ENCODE measurements at places on chromosomes 7 and 10. TPM values are rescaled to one million over a fixed set of nuclear protein-coding genes. Genes with fewer than 3 reads are reported as not detected.
A peak's percentile ranks its signal among the peaks of the same experiment; 100 is the strongest.

DNA sequence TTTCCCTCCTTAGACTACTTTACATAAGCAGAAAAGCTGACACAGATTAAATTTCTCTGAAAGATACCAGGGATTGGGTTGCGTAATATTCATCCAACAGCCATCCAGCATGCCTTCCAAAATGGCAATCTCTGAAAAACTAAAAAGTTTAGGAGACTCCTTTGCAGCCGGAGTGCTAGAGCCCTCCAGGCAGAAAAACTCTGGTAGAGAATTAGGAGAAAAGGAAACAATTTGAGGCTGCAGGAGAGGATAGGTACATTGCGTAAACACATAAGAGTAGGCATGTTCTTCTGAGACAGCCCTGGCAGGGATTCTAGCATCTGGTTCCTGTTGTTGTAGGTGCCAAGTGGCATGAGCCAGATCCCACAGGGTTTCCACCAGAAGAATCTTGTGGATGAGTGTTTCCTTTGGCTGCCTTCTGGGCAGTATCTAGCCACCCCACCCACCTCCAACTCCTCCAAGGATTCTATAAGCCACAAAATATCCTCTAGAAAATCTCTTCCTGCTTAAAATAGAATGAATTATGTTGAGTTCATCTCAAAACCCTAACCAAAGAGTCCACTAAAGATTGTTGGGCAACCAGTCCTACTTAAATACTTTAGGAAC, 402.4 kb downstream of the HGF start:
- no peak for DNase-seq

- no peak for DNase-seq
These were observed 184.5 kb downstream of the PRKCQ start for GRCh38 chr10:6395606-6396005.

DNA sequence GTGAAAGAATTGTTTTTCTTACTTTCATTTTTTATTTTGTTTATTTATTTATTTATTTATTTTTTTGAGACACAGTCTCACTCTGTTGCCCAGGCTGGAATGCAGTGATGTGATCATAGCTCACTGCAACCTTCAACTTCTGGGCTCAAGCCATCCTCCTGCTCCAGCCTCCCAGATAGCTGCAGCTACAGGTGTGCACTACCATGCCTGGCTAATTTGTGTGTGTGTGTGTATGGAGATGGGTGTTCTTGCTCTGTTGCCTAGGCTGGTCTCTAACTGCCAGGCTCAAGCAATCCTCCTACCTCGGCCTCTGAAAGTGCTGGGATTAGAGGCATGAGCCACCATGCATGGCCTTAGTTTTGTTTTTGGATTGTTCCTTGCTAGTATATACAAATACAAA, 55.4 kb upstream of the TRIM8 start:
- no peak for DNase-seq

- DNase-seq = no peak
These were observed 241.5 kb upstream of the PTER start for GRCh38 chr10:16195178-16195769.

- DNase-seq = no peak
These were observed 66.3 kb upstream of the CYTH3 start for GRCh38 chr7:6338551-6339274.

GRCh38 chr10:117004227-117005025, 561 bp downstream of the SHTN1 start:
- peak; percentile 81 for DNase-seq

DNA sequence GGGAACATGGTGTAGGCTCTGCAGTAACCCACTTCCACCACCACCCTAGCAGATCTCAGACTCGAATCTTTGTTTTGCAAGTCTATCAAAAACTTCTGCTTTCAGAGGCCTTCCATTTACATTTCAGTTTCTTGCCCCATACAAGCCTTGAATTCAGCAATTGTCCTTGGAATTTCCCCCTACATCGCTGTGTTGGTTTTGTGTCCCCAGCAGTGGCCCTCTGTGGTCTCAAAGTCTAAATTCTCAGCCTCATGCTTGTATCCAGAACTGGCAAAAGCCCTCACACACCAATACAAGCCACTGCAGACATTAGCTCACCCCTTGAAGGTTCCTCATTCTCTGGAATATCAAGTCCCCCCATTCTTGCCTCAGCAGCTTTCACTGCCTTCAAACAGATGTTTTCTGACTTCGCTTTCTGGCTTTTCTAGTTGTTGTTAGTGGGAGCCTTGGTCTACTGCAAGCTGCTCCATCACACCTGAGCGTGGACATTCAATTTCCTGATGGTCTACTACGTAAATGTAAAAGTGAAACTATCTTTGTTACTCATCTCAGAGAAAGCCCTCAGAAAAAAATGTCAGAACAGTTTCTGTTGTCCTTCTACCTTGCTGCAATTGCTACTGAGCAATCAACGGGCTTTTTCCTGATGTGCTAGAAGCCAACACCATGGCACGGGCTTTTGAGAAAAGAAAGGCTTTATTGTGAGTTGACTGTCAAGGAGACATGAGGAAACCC, 1.8 kb upstream of the NUB1 start:
- DNase-seq = no peak

DNA sequence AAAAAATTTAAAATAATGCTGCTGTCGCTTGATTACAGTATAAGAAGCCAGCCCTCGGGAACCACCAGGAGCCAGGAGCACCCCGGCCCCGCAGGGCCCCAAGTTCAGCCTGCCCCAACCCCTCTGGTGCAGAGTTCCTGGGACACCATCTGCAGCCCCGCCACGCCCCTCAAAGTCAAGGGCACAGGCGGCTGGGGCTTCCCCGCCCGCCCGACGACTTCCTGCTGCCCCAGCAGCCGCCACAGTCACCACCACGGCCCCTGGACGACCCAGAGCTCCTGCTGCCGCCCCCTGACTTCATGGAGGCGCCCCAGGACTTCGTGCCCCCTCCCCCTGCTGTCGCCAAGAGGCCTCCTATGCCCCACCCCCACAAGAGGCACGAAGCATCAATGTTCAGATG, 103.6 kb upstream of the PDSS1 start:
- DNase-seq = no peak

DNA sequence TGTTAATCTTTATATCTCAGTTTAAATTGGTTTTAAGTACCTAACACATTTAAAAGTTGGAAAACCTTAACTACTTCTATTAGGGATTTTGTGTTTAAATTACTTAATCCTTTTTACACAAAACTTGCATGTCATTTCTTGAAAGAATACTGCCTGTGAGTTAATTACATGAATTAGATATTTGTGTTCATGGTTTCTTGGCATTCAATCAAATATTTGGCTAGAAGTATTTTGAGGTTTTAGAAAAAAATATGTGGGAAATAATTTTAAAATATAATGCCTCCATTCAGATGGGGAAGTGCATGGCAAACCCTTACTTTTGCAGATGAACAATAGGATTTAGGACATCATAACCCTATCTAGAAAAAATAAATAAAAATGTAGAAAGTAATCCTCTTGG, 186.5 kb upstream of the SEMA3E start:
- no peak for DNase-seq

- DNase-seq = no peak
These were observed 52.8 kb upstream of the KCNIP2 start for GRCh38 chr10:101896225-101896877.

DNA sequence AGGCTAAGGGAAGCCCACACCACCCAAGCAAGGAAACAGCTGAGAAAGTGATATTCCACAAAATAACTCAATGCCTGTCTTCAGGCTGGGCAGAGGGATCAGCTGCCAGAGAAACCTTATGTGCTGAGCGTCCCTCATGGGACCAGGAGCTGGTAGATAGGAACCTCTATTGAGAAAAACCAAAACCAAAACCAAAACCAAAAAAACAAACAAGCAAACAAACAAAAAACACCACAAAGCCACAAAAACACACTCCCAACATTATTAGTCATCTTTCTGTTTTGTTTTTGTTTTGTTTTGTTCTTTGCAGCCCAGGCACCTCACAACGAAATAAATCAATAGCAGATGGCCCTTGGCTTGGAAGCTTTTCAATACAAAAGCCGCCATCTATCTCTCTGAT, 760.8 kb upstream of the CELF2 start:
- no peak for DNase-seq

DNA sequence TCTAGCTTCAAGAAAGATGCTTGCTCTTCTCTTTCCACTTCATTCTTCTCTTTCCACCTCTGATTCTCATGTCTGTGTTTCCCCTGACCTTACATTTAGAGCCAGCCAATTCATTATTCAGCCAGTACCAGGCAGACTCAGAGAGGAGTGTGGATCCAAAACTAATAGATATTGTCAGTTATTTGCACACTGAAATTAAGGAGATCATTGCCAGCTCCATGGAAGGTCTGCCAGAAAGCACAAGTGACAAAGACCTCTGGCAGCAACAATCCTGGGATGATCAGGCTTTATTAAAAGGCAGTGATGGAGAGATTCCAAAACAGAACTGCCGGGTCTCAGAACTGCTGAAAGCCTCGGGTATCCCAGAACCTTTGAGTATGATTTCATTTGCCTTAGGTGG, 749.4 kb downstream of the XPNPEP1 start:
- DNase-seq = no peak

The CALHM3 gene
- not detected for total RNA-seq

The SUN3 gene
- total RNA-seq = not detected

The LIPJ gene
- total RNA-seq = 0.87 TPM

The CPN1 gene
- total RNA-seq = not detected

The SYT15B gene
- total RNA-seq = 2.7 TPM

The PRLHR gene
- not detected for total RNA-seq

The ATG9B gene
- total RNA-seq = not detected

The FRA10AC1 gene
- total RNA-seq = 32.5 TPM

The OPN4 gene
- 0.36 TPM for total RNA-seq

The SEMA3E gene
- total RNA-seq = 35.0 TPM
